ENCODE measurements at places on chromosomes 1 and 21.

DNA sequence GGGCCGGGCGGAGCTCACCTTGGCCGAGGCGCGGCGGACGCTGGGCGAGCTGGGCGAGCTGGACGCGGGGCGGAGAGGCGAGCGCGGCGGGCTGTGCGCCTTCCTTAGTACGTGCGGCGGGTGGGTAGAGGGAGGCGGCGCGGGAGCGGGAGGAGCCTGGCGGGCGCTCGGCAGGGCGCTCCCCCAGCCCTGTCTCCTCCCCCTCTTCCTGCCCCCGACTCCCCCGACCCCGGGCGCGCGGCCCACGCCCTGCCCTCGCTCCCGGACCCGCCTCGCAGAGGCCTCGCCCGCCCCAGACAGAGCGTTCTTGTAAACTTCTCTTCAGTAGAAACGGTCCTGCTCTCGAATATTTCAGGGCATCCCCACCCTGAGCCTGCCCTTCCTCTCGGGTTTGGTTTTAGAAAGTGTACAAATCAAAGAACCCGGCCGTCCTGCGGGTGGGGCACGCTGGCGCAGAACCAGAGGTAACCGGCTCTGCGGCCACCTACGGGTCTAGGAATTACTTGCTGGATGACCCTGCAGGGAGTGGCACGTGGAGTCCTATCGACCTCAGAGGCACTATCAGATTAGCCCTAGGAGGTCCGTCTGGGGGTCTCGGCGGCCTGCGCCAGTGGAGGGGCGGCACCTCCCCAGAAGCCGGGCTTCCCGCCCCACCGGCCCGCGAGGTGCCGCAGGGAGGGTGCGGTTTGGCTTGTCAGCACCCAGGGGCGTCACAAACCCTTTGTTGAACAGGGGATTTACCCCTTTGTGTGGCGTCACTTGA is at the start of gene S100A10:
TSS of gene S100A10 (minus strand) at position 126 of the 763 bp plus-strand sequence. CDS start 7,629 bp downstream, outside the sequence.
- peak; percentile 70 for DNase-seq

- DNase-seq: no peak
Measured at GRCh38 chr1:89587729-89588161, 45.2 kb upstream of the LRRC8C start.

GRCh38 chr21:45019076-45019886 is 55.1 kb upstream of the ADARB1 start:
- no peak for DNase-seq

DNA sequence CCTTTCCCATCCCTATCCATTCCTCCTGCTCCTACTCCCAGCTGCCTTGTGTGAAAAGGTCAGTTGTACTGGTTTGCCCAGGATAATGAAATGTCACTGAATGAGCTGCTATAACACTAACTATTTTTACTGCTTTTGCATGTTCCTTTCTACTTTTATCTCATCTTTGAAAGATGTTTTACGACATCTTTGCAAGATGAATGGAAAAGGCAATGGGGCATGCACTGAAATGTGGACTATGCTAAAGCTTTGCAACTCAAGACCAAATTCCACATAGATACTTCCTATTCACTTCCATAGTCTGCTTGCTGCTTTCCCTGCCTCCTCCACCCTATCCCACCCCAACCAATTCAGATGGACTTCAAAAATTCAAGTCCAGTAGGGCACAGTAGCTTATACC is 111.3 kb downstream of the SETD4 start:
- DNase-seq: no peak

DNA sequence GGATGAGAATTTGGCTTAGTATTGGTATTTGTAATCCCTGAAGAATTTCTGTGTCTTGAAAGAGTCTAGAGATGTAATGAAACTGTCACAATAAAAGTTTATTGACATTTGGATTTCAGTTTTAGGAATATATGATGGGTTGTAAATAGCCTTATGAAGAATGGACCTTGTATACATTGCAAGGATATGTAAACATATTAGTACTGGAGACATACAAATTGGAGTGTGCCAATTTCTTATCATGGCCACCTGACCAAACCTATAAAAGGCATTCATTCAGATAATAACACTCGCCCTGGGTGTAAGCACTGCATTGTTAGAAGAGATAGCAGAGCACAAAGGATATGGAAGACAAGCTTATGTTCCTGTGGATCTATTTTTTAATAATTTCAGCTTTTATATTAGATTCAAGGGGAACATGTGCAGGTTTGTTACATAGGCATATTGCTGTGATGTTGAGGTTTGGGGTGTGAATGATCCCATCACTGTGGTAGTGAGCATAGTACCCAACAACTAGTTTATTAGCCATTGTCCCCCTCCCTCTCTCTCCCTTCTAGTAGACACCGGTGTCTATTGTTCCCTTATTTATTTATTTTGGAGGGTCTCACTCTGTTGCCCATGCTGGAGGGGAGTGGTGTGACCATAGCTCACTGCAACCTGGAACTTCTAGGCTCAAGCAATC is 8.6 kb downstream of the S1PR1 start:
- no peak for DNase-seq

GRCh38 chr1:96688767-96689166 is 32.8 kb upstream of the PTBP2 start:
- no peak for DNase-seq

- DNase-seq: no peak
Measured at GRCh38 chr21:15494481-15494880, 235.3 kb upstream of the USP25 start.

DNA sequence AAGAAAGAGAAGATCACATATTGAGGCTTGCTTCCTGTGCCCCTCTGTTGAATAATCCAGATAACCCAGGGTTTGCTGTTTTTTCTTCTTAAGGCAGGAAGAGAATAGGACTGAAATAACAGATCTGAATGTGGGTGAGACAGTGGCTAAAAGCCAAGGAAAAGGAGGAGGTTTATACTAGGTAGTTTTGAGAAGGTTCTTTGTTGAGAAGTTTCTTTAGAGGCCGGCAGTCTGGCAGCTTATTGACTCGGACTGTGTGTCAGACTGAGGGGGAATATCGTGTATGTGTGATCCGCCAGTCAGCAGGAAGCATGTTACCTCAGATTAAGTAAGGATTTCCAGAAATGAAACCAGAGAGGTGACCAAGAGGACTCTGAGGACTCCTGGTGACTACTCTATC is 119.8 kb downstream of the PLA2G4A start:
- no peak for DNase-seq

GRCh38 chr21:42970946-42971653 is 3.3 kb upstream of the PKNOX1 start:
- no peak for DNase-seq

GRCh38 chr1:27132624-27133023 is 22.3 kb downstream of the SLC9A1 start:
- no peak for DNase-seq

- DNase-seq: no peak
Measured at GRCh38 chr21:25640943-25641292, 1.9 kb downstream of the JAM2 start.

- no peak for DNase-seq
Measured at GRCh38 chr21:38857152-38857825, 51.6 kb downstream of the ETS2 start.

- DNase-seq: peak; percentile 52
Measured at GRCh38 chr1:244801246-244801645, 34.2 kb upstream of the COX20 start.

GRCh38 chr1:53305650-53306049 is 22.2 kb downstream of the LRP8 start:
- DNase-seq: no peak

- no peak for DNase-seq
Measured at GRCh38 chr21:29299916-29300806, 1.4 kb downstream of the BACH1 start.
